ENCODE measurements at places on chromosomes 3 and 15. TPM values are rescaled to one million over a fixed set of nuclear protein-coding genes. Genes with fewer than 3 reads are reported as not detected.

Gene SLC51B
- not detected for total RNA-seq

Gene SKOR1
- not detected for total RNA-seq

Gene GOLGA6D
- 0.14 TPM for total RNA-seq

Gene LMAN1L
- total RNA-seq = 0.27 TPM

Gene FOXL2
- not detected for total RNA-seq

DNA sequence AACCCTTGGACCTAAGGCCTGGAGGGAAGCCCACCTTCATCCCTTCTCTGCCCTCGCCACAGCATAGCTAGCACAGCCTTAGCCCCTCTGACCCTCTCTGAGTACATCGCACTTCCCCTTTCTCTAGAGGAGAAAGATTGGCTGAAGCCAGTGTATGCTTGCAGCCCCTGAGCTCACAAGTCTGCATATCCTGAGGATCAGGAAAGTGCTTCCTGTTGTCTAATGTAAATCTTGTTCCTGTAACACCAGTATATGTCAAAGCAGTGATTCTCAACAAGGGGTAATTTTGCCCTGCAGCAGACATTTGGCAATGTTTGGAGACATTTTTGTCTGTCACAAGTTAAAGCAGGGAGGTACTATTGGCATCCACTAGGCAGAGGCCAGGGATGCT, 2.2 kb upstream of the PRKCD start:
- DNase-seq = no peak

GRCh38 chr15:80395616-80396015, 8.6 kb upstream of the ARNT2 start:
- no peak for DNase-seq

- no peak for DNase-seq
Observed at GRCh38 chr15:76169911-76170800, 110.4 kb downstream of the TMEM266 start.

GRCh38 chr15:63059075-63059474, 16.5 kb downstream of the TPM1 start:
- no peak for DNase-seq

DNA sequence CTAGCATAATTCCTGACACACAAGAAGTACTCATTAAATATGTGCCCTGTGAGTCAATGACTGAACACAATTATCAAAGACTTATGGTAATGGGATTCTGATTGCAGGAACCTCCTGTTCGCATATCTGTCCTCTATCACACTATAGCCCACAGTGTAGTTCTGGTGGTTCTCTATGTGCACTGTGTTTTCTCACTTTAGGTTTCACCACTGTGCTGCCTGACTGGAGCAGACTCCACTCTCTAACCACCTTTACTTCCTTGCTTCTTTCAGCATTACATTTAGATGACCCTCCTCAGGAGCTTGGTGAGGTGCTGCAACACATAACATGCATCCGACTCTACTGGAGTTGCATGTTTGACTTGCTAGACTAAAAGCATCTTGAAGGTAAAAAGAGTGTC, 777.1 kb downstream of the SQOR start:
- no peak for DNase-seq

DNA sequence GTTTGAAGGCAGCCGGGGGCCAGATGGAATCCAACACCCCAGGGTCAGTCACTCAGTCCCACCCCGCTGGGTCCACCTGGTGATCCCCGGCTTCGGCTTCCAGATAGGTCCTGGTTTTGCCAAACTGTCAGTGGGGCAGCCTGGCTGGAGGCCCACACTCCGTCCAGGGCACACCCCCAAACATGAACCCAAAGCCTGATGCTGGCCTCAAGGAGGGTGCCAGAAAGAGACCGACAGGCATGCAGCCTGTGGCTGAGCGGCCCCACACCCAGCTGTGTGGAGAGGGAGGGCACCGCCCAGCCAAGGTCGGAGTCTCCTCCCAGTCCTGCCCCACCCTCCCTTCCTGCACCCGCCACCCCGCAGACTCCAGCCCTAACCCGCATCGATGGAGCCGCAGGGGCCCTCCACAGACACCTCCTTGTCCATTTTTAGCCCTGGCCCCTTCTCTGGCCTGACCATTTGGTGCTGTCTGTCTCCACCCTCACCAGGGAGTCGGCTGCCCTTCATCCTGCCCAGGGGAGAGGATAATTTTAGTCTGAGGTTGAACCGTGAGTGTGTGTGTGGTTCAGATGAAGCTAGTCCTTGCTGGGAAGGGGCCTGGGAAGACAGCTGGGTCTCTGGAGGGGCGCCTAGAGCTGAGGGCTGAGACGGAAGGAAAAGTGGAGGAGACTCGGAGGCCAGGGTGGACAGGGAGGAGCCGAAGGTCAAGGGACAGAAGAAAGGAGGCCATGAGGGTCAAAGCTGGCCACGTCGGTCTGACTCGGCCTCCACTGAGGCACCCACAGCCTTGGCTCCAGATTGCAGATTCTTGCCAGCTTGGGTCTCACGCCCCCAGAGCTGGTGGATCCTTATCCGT, 23.1 kb downstream of the TNK2 start:
- DNase-seq = no peak

DNA sequence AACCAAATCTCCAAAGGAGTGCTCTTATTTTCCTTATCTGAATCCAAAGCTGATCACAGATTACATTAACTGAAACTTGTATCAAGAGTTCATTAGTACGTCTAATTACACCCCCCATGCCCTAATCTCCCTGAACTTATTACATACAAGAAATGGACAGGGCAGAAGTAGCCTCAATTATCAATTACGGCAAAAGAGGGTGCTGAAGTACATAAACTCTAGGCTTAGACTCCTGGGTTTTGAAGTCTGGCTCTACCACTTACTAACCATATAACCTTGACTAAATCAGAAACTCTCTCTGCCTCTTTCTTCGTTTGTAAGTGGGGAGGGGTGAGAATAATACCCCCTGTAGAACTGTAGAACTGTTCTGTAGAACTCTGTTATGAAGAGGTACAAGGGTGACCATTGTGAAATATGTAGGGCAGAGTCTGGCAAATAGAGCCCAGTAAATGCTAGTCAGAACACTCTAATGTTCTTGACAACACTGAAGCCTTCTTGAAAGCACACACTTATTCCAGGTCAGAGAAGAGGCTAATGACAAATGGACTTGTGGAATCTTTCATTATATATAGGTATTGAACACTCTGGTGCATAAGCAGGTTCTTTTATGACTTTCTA, 19.6 kb upstream of the OR5K4 start:
- DNase-seq = no peak
